ENCODE measurements at places on chromosomes 3 and 15.

GRCh38 chr3:35900079-35900478 is 260.8 kb downstream of the ARPP21 start:
- DNase-seq: no peak

- no peak for DNase-seq
These were observed 147.1 kb downstream of the NUP210 start for GRCh38 chr3:13272831-13273603.

- DNase-seq: no peak
These were observed 278.7 kb downstream of the FHIT start for GRCh38 chr3:60972599-60972998.

DNA sequence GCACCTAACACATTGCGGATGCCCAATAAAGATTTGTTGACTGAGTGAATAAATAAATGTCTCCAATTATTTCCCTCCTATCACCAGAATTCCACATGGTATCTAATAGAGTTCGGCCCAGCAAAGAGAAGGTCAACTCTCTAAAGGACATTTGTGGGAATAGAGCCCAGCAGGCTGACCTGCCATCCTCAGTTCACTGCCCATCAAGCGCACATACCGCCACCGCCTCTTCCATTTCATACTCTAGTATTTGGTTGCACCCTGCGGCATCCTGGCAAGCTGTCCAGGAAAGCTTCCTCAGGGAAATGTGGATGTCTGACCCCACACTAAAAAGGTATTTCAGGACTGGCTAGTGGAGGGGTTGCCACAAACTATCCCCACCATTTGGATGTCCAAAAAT is 29.8 kb upstream of the DLG1 start:
- no peak for DNase-seq

GRCh38 chr3:19815805-19816204 is 118.2 kb downstream of the EFHB start:
- DNase-seq: no peak

GRCh38 chr15:73867426-73867825 is 5.9 kb upstream of the TBC1D21 start:
- no peak for DNase-seq

DNA sequence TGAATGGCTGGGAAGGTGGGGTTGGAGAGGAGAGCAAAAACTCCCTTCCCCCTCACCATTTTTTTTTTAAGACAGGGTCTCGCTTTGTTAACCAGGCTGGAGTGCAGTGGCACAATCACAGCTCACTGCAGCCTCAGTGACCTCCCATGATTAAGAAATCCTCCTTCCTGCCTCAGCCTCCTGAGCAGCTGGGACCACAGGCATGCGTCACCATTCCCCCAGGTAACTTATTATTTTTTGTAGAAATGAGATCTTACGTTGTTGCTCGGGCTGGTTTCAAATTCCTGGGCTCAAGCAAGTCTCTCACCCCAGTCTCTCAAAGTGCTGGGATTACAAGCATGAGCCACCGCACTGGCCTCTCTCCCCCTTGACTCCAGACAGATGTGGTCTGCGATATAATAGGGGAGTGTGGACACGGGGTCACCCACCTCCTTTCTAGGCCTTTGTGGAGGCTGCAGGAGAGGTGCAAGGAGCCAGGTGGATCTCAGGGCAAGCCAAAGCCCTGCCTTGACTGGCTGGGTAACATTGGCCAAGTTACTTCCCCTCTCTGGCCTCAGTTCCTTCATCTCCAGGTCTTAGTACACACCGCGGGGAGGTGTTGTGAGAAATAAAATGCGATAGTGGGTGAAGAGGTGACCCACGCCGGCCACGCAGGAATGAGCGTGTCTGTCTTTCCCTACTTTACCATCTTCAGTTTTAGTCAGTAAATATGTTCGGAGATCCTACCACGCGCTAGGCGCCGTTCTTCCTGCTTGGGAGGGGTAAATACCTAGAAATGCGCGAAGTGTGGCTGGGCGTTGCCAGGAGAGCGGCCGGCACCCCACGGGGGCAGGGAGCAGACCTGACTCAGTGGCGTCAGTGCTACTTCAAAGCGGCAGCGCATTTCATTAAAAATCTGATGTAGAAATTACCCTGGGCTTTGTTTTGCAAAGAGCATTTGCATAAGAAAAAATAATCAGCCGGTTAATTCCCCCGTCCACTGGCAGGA is 20.2 kb upstream of the CORO2B start:
- DNase-seq: no peak

DNA sequence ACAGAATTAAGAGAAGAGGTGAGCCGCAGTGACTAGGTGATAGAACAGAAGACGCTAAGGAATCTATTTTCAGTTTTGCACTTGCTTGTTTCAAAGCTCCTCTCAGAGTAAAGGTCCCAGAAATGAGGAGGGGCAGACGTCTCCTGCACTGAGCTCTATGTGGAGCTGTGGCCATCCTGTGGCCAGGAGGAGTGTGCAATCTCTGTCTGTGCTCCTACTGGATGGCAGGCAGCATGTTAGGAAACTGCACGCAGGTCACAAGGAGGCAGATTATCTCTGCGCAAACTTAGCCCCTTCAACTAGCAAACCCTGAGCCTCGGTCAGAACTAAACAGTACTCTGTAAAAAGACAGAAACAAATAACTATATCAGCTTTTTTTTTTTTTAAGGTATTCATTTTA is 31.1 kb upstream of the PPIB start:
- no peak for DNase-seq

DNA sequence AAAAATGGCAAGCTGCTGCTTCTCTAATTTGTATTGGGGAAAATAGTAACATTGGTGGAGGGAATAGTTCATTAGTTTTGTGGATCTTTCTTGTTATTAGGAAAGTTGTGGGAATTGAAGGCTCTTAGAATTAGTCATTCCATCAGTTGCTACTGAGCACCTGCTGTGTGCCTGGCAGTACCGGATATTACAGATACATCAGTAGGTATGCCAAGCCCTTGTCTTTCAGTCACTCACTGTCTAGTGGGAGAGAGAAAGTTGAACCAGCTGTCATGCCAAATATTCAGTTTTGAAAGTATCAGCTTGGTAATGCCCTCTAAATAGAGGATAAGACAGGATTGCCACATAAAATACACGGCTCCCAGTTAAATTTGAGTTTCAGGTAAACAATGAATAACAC is 32.5 kb downstream of the IGSF10 start:
- DNase-seq: no peak

DNA sequence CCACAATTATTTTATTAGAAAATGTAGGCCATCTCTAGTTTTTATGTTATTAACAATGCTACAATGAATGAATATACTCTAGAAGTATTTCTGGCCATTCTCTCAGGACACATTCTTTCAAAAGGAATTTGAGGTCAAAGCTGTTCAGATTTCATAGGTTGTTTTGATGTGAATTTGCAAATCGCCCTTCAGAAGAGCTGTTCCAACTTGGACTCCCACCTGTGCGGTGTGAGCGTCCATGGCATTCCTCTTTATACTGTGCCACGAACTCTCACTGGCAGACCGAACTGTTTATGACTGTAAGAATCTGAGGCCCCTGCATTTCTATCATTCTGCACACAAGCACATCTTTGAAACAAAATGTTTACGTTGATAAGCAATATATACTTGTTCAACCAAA is 18.6 kb upstream of the SLC24A5 start:
- no peak for DNase-seq

DNA sequence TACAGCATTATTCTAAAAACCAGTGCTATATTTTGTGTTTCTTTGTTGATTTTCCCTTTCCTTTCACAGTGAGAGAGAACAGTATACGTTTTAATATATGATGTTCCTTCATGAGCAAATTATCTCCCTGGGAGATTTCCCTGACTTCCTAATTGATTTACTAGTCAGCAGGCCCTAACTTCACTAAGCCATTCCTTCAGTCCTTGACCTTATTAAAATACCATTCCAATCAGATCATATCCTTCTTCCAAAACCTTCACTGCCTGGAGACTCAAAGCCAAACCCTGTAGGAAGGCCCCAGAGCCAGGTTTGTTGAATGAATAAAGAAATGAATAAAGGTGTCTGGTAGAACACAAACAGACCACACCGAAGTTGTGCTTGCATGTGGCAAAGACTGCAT is 43.8 kb upstream of the ARHGEF3 start:
- no peak for DNase-seq

DNA sequence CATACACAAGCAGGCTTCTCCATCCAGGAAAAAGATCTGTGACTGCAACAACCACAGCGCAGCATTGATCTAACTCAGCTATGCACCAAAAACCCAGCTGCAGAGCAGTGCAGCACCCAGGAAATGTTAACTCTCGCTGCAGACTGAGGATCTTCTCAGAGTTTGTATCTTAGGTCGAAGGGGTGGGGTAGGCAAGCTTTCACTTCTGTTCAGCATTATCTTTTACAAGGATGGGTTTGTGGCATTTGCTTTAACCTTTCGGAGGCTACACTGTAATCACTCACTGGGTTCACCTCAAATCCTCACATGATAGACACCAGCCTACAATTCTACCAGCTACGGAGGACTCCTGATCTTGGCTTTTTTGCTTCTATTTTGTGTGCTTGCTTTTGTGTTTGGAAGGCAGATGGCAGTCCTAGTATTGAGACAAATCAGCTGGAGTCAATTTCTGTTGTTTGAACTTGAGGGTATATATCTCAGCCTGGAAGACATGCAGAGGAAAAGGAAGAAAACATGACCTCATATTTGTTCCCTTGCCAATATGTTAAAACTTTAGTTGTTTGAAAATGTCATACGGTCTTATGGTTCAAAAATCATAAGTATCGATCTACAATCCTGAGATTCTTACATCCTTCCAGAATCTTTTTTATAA is 25.2 kb downstream of the LRRK1 start:
- no peak for DNase-seq

DNA sequence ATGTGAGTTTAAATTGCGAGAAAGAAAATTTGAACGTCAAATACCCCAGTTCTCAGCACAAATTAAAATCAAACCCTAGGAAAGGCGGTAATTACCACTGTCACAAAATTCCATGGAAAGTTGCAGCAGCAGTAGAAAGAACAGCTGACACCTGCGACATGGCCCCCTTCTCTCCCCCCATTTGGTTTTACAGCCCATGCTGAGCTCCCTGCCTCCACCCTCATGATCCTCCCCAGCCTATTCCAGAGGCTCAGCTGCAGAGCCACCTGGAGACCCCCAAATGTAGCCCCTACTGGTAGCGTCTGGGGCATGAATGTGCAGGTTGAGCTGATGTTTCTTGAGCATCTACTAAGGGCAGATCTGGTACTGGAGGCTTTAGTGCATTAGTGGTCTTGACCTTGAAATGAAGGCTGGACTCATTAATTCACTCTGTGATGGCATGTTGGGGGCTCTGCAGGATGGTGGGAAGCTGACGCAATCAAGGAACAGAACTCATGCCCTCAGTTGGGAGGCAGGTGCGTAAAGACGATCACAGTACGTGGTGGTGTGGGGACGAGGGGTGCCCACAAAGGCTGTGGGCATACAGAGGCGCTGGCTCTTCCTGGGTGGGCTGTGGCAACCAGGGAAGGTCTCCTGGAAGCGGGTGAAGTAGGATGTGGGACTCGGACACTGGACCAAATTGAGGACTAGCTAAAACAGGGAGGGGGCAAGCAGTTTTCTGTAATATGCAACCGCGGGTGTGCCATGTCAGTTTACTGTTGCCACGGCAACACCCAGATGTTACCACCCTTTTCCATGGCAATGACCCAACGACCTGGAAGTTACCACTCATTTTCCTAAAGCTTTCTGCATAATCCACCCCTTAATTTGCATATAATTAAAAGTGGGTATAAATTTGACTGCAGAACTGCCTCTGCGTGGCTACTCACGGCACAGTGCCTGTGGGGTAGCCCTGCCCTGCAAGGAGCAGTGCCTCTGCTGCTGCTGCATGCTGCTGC is 39.8 kb downstream of the PRKCD start:
- DNase-seq: no peak

GRCh38 chr3:111846039-111846438 is 13.0 kb upstream of the PHLDB2 start:
- DNase-seq: no peak

GRCh38 chr15:66896611-66897010 is 168.8 kb upstream of the SMAD3 start:
- no peak for DNase-seq

GRCh38 chr3:171236265-171237008 is 209.9 kb upstream of the SLC2A2 start:
- no peak for DNase-seq

DNA sequence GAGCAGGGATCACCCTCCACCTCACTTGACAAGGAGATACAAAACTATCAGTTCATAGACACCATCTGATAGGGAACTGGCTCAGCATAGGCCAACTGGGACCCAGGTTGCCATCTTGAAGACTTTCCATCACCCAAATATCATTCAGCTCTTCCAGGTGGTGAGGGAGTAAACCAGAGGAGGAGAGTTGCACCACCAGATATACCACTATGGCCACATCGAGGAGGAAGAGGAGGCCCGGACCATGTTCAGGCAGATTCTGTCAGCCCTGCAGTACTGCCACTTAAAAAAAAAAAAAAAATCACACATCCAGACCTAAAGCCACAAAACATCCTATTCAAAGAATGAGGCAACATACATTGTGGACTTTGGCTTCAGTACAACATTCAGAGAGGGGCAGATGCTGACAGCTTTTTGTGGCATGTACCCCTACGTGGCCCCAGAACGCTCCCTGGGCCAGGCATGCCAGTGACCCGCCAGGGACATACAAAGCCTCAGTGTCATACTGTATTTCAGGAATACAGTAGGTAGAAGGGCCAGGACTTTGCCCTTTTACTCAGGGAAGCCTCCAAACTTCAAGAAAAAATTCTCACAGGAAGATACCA is 18.4 kb upstream of the EMC3 start:
- DNase-seq: no peak

DNA sequence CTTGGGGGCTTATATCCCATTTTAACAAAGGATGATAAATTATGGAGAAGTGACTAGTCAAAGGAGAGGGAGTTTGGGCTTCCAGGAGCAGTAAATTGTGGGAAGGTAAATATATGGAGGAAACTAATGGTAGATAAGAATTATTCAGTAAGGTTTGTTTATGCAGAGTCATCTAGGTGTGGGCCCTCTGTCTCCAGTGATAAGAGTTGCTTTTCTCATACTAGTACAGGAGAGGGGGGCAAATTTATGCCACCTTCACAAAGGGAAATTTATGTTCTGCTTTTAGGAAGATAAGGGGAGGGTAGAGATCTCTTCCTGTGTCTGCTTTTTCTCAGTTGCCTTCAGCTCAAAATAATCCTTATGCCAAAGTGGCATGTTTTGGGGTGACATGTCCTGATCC is 383.7 kb upstream of the PPP2R3A start:
- DNase-seq: no peak

- no peak for DNase-seq
These were observed 9.6 kb downstream of the CPOX start for GRCh38 chr3:98583766-98584165.

DNA sequence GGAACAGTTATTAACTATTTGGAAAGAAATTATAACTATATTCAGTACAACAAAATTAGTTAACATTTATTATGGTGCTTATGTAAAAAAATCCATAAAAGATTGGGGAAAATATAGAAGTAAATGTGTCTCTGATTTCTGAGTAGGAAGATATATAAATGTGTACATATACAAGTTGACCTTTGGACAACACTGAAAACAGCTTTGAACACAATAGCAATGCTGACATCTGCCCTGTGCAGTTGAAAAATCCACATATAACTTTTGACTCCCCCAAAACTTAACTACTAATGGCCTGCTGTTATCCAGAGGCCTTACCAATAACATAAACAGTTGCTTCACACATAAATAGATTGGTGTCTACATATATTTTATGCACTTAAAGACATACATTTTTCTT is 12.3 kb downstream of the TIMMDC1 start:
- DNase-seq: no peak

GRCh38 chr3:127213381-127213918 is 20.5 kb downstream of the PRR23E start:
- no peak for DNase-seq
